ENCODE measurements at places on chromosomes 7 and 10. TPM values are rescaled to one million over a fixed set of nuclear protein-coding genes. Genes with fewer than 3 reads are reported as not detected.

The GIMAP4 gene
- total RNA-seq: 0.40 TPM

The FAM25G gene
- total RNA-seq: not detected

The HERC4 gene
- 84.2 TPM for total RNA-seq

The WIPF3 gene
- total RNA-seq: not detected

The PHKG1 gene
- 2.0 TPM for total RNA-seq

The KIF11 gene
- total RNA-seq: 2.2 TPM

DNA sequence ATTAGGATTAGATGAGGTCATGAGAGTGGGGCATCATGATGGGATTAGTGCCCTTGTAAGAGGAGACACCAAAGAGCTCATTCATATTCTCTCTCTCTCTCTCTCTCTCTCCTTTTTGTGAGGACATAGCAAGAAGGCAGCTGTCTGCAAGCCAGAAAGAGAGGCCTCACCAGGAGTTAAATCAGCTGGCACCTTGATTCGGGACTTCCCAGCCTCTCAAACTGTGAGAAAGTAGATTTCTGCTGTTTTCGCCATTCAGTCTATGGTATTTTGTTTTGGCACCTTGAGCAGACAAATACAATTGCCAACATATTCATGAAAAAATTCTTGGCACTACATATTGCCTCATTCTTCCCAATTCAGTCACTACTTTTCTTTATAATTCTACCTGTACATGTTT, 20.6 kb upstream of the ATAD1 start:
- DNase-seq: no peak

Data from activated B cell treated with CpG ODN at 0.5 μM for 24 hours (primary cell).